ENCODE measurements at places on chromosomes 5 and 9.

GRCh38 chr5:137867664-137868063 is at the start of gene MYOT:
Gene MYOT (plus strand): TSS chr5:137867860. CDS start chr5:137870652, 2,792 bp downstream.
- no peak for DNase-seq

DNA sequence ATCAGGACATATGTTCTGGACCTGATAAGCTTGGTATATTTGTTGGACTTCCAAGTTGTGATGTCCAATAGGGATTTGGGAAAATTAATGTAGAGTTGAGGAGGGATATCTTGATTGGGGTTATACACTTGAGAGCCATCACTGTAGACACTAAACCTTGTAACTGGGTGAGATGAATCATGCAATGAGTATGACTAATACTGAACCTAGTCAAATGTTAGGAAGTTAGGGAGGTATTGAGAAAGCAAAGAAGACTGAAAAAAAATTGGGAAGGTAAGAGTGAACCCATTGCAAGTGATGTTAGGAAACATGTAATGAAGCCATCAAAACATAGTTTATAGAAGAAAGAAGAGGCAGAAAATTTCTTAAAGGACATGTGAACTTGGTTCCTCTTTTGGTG is 668.4 kb upstream of the CDH9 start:
- DNase-seq, result no peak

DNA sequence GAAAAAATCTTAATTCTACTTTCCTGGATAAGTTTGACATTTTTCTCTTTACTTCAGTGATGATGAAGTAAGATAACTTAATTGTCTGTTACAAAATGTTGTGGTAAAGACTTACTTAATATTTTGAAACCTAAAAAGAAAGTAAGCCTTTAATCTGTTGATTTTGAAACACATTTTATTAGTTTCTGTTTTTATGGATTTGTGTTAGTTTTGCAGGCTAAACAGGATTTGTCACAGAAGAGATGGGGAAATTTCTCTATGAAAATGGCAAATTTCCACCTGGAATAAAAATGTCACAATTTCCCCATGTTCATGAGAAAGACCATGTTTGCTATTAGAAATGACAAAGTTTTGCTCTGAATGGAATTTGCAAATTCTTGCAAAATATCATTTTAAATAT is 237.1 kb downstream of the RFX3 start:
- DNase-seq, result no peak

DNA sequence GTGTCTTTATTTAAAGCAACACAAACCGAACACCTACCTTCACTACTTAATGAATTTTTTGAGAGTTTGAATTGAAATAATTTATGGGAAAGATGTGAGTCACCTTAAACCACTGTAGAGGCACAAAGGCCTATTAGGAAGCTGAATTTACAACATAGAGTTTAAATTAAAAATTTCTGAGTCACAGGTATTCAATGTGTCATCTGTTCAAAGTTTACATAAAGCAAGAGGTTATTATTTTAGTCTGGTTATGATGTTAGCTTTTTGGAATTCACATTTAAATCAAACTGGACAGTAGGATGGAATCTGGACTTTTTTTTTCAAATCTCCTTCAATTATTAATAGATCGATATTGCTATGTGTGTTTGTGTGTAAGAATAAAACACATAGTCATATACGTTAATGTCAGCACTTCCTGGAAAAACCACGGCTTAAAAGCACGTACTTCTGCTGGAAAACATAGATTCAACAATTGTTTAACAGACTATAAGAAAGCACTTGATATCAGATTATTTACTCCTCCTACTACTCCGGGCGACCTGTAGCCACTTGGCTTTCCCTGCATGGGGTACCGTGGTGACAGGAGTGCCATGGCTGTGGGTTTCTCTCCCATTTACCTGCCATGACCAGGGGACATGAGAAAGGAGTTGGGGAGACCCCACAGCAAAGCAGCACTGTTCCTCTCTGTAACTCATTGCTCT is 638.6 kb downstream of the SEMA5A start:
- no peak for DNase-seq

DNA sequence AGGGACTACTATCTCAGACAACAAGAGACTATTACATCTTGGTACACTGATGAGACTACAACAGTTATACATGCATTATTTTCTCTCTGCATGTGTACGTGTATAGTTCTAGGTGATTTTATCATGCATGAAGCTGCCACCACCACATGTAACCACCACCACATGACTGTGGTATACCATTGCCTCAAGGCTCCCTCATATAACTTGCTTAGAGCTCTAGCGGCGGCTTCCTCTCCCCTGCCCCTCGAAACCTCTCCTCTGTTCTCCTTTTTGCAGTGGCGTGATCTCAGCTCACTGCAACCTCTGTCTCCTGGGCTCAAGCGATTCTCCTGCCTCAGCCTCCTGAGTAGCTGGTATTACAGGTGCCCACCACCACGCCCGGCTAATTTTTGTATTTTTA is 162.3 kb downstream of the AOPEP start:
- DNase-seq, result no peak

DNA sequence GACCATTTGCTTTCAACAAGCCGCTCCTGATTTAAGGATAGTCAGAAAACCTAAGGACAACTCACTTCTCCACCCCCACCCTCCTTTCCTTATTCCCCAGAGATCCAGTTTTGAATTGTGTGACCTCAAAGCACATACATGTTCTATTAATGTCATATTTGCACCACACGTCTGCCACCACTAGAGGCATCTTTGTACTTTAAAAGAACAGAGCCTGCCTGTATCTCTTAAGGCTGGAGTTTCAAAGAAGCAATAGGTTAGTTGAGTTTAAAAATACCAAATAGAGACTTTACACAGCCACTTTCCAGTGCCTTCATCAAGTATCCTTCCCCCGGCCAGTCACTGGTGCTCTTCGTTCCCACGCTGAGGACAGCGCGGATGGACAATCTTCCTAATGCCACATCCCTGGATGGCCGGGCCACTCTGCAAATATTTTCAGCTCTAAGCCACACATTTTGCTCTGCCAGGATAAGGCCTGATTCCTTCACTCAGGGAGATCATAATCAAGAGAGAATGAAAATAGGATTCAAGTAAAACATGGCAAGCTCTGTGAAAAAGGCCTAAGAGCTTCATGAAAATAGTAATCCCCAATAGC is 146.3 kb downstream of the SNCAIP start:
- no peak for DNase-seq

- DNase-seq, result no peak
Observed at GRCh38 chr5:10612251-10612650, 48.4 kb downstream of the ANKRD33B start.

Data from activated CD8-positive, alpha-beta memory T cell treated with anti-CD3 and anti-CD28 coated beads, Interleukin-2, amount 50 U/mL, for 4 hours (primary cell).